ENCODE measurements at places on chromosomes 2 and 18.

GRCh38 chr2:224449212-224450147 is 47.6 kb upstream of the FAM124B start:
- no peak for DNase-seq

GRCh38 chr2:33059471-33060156 is 112.9 kb downstream of the LTBP1 start:
- no peak for DNase-seq

GRCh38 chr2:179886-180285 is 83.9 kb downstream of the SH3YL1 start:
- no peak for DNase-seq

DNA sequence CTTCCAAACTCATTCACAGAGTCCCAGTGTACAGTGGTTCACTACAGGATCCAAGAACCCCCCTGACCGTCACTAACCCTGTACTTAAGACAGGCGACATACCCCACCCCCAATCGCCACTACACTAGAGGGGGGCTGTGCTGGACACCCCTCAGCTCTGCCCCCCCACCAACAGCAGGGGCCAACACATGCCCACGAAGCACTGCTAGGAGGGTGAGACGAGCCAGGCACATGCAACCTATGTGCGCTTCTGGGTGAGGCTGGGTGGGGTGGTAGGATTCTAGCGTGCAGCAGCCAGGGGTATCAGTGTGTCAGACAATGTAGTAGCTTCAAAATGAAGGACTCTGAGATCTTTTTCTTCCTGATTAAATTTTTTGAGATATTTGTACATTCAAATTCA is 67.8 kb downstream of the UXS1 start:
- DNase-seq, result no peak

DNA sequence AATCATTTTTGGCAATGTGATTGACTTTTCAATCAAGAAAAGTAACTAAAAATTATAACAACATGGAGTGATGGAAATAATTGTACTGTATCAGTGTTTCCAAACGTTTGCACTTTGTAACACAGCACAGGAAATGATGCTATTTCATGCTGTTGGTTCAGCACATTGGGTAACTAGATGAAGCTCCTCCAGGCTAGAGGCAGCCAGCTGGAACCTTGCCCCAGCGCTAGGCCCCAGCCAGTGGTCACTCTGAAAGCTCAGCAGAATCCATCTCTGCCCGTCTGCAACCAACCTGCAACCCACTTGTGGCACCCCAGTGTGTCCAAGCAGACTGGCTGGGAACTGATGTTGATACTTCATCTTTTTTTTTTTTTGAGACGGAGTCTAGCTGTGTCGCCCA is 15.3 kb downstream of the UNC50 start:
- DNase-seq, result no peak

- DNase-seq, result no peak
These were observed 568.8 kb upstream of the ZEB2 start for GRCh38 chr2:145088756-145089155.

- no peak for DNase-seq
These were observed 22.0 kb downstream of the NPPC start for GRCh38 chr2:231904161-231904611.

GRCh38 chr2:241886840-241887447 is 17.4 kb downstream of the RTP5 start:
- no peak for DNase-seq

- no peak for DNase-seq
These were observed 1038.3 kb upstream of the ACVR2A start for GRCh38 chr2:146806364-146807005.

- no peak for DNase-seq
These were observed 17.4 kb upstream of the CREB1 start for GRCh38 chr2:207512356-207512755.

DNA sequence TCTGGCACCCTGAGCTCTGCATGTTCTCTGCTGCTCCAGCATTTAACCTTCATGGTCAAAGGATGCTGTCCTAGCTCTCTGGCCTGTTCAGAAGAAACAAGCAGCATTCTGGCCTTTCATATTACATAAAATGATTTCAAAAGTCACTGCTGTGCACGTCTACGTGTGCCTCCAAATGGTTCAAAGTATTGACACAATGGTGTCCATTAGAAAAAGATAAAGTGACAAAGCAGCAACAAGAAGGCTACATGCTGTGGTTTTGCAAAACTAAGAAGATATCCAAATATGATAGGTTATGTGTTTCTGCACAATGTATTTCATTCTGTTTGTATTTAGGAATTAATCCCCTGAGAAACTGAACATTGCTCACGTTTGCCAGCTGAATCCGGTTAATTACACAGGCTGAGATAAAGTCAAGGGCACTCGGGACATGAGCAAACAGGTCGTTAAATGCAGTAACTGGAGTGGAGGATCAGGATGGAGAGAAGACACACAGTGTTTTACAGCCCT is 258.5 kb downstream of the DOK6 start:
- no peak for DNase-seq

- no peak for DNase-seq
These were observed 6.6 kb upstream of the DSC3 start for GRCh38 chr18:31049189-31049588.

DNA sequence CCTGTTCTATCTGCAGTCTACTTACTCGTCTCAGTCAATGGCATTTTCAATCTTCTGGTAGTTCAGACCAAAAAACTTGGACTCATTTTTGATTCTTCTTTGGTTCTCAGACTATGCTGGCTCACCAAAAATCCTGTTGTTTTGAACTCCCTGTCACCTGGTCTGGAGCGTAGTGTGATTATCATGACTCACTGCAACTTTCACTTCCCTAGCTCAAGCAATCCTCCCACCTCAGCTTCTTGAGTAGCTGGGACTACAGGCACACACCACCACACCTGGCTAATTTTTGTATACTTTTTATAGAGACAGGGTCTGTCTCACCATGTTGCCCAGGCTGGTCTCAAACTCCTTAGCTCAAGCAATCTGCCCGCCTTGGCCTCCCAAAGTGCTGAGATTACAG is 163.3 kb upstream of the CDH7 start:
- DNase-seq, result no peak

DNA sequence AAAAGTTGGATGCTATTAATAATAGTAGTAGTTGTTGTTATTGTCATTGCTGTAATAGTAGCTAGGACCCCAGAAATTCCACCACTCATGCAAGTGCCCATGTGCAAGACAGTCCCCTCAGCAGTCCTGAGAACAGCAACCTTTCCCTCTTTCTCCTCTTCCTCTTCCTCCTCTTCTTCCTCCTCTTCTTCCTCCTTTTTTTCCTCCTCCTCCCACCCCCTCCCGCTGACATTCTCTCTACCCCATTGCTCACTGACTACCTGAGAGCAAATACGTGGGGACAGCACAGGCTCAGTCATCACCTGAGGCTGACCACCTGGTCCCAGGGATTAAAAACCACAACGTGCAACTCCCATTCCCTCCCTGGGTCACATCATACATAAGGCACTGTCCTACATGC is 41.8 kb downstream of the SMAD7 start:
- DNase-seq, result no peak

GRCh38 chr2:100253786-100254185 is 68.5 kb downstream of the LONRF2 start:
- DNase-seq, result no peak

GRCh38 chr2:10584843-10585475 is 104.8 kb downstream of the NOL10 start:
- DNase-seq, result no peak

GRCh38 chr2:60350791-60351190 is 202.7 kb downstream of the BCL11A start:
- DNase-seq, result no peak

All from GOT3 (cell line).